GM12865 (cell line): ENCODE measurements at places on chromosomes 13 and 19.
A peak's percentile ranks its signal among the peaks of the same experiment; 100 is the strongest.

GRCh38 chr19:7545904-7546303, 10.4 kb downstream of the PNPLA6 start:
- no peak for DNase-seq

GRCh38 chr13:83765796-83766195, 116.5 kb downstream of the SLITRK1 start:
- DNase-seq = no peak

- peak; percentile 71 for DNase-seq
Measured at GRCh38 chr19:3684054-3684816, 16.0 kb downstream of the PIP5K1C start.

GRCh38 chr19:42942187-42942789, 5.3 kb upstream of the PSG7 start:
- peak; percentile 6 for DNase-seq

DNA sequence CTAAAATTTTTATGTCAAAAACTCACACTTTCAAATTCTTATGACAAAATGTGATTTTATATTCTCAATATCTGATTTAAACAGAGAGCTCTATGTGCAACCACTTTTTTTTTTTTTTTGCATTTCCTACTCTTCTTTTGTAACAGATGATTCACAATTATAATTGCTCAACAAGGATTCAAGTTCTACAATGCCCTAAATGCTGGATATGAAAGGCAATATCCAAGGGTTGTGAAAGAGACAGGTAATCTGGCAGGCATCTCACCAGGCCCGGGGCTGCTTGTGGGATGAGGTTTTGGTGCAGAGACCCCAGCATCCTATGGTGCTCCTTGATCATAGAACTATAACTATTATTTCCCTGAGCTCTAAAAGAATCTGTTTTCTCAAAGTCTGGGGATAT, 363.6 kb upstream of the NBEA start:
- no peak for DNase-seq

GRCh38 chr19:41784743-41785142, 11.6 kb upstream of the CEACAM3 start:
- peak; percentile 28 for DNase-seq

DNA sequence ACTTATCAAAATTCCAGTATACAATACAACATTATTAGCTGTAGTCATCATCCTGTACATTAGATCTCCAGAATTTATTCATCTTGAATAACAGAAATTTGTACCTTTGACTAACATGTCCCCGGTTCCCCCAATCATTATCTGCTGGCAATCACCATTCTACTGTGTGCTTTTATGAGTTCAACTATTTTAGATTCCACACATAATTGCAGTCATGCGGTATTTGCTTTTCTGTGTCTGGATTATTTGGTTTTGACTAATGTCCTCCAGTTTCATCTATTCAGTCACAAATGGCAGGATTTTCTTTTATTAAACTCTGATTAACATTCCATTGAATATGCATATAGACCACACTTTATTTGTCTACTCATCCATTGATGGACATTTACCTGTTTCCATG, 530.7 kb upstream of the SLITRK1 start:
- DNase-seq = no peak

- DNase-seq = no peak
Measured at GRCh38 chr19:2139385-2140137, 11.8 kb downstream of the AP3D1 start.

GRCh38 chr13:35995136-35995535, 136.0 kb downstream of the DCLK1 start:
- no peak for DNase-seq

GRCh38 chr19:32294871-32295438, 50.5 kb upstream of the ZNF507 start:
- DNase-seq = no peak

- peak; percentile 86 for DNase-seq
Measured at GRCh38 chr19:47210689-47211316, 20.2 kb downstream of the BBC3 start.

- DNase-seq = no peak
Measured at GRCh38 chr13:24685314-24685713, 5.1 kb downstream of the ATP12A start.

DNA sequence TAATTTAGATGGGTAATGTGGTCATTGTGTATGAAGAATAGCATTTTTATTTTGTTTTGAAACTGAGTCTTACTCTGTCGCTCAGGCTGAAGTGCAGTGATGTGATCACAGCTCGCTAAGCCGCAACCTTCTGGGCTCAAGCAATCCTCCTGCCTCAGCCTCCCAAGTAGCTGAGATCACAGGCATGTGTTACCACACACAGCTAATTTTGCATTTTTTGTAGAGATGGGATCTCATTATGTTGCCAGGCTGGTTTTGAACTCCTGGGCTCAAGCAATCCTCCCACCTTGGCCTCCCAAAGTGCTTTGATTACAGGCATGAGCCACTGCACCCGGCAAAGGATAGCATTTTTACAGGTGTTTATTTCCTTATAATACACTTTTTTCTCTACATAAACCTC, 36.6 kb downstream of the SERTM1 start:
- DNase-seq = no peak

DNA sequence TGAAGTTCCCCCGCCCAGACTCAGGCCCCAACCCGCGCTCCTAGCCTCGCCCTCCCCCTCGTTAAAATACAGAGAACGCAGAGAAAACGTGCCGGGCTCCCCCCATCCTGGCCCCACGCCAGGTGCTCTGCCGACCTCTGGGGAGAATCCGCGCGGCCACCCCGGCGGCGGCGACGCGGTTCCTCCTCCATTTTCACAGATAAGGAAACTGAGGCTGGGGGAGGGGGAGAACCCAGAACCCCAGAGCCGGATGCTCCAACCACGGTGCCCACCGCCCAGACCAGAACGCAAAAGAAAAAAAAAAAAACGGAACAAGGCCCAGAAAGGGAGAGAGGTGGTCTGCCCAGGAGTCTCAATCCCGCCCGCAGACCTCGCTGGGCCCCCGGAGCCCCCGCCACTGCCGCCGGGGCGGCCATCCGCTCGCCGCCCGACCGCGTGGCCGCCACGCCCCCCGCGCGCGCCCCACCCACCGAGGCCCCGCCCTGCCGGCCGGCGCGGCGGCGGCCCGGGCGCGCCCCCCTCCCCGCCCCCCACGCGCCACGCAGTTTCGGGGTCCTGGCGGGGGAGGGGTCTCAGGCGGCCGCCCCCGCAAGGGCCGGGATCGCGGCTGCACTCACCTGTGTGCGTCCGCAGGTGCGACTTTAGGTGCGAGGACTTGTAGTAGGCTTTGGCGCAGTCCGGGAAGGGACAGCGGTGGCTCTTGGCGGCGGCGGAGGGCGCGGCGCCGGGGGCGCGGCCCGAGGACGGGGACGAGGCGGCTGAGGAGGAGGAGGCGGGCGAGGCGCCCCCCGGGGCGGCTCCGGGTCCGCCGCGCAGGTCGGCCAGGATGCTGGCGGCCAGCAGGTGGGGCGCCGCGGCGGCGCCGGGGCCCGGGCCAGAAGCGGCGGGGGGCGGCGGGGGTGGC, 703 bp downstream of the KLF16 start:
- DNase-seq = peak; percentile 60

DNA sequence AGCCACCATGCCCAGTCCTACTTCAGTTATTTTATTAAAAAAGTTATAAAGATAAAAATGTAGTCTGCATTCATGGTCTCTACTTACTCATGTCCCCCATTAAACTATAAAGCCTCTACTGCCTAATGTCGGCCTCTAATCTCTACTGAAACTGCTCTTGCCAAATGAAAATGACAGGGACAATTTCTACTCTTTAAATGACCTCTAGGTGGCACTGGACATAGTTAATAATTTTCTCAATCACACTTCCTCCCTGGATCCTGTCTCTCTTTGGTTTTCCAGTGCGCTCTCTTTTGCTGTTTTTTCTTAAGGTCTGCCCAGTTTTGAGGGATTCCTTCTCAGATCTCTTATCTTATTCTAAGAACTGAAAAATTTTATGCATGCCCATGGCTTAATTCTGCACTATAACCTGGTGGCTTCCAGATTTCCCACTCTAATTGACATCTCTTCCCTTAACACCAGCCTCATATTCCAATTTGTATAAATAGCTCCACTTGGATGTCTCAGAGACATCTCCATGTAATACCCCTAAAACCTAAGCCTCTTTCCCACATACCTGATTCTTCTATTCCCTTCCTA, 54.3 kb downstream of the MTMR6 start:
- peak; percentile 44 for DNase-seq

DNA sequence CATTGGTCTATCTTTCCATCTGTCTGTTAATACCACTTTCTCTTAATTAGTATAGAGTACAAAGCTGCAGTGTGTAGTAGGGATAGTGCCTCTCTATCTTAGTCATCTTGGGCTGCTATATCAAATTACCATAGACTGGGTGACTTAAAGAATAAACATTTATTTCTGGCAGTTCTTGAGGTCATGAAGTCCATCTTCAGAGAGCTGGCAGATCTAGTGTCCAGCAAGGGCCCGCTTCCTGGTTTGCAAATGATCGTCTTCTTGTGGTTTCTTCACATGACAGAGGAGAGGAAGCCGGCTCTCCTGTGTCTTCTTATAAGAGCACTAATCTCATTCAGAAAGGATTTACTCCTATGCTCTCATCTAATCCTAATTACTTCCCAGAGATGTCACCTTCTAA, 6.1 kb downstream of the ZNF700 start:
- no peak for DNase-seq

- DNase-seq = no peak
Measured at GRCh38 chr19:1438933-1439354, 748 bp downstream of the RPS15 start.

DNA sequence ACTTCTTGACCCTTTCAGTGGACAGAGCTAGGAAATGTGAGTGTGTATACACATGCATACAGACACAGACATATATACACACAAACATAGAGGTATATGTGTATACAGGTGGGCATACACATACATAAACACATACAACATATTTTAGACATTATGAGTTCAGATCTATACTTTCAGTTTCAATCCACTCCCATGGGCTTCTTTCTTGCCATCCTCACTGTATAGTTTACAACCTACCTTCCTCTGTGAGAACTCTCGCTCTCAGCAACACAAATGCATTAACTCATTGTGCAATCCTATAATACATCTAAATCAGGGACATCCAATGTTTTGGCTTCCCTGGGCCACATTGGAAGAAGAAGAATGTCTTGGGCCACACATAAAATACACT, 21.2 kb upstream of the SCEL start:
- peak; percentile 55 for DNase-seq

GRCh38 chr13:113231306-113232207, 22.1 kb downstream of the CUL4A start:
- no peak for DNase-seq

- DNase-seq = peak; percentile 29
Measured at GRCh38 chr13:24097064-24097463, 63.5 kb upstream of the SPATA13 start.

DNA sequence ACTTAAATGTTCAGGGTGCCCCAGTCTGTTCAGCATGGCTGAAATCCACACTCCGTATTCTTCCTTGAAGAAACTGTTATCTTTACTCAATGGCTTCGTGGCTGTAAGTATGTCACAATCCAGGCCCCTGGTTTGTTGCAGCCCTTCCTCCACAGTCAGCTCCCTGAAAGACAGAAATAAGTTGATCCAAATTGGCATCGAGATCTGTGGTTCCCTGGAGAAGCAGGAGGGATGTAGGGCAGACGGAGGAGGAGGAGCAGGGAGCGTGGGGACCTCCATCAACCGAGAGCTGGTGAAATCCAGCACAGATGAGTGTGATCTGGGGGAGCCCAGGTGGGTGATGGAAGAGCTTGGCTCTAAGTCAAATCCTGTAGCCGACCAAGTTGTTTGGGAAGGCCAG, 304 bp downstream of the TSPAN16 start:
- no peak for DNase-seq

GRCh38 chr13:24218338-24218737, 57.8 kb downstream of the SPATA13 start:
- no peak for DNase-seq

DNA sequence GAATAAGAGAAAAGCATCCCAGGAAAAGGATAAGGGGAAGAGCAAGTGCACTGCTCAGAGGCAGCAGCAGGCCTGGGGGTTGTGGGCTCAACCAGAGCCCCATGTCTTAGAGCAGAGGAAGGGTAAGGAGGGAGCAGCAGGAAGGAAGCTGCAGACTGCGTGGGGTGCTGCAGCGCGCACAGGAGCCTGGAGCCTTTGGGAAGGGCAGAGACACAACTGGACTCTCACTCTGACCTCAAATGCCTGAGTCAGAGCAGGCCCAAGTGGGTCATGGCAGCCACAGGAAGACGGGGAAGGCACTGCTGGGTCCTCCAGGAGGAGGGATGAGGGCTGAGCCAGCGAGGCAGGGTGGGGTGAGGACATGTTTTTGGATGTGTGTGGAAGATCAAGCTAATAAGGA, 31.6 kb downstream of the SIGLEC7 start:
- DNase-seq = no peak
